ENCODE measurements at places on chromosomes 2 and 18.
A peak's percentile ranks its signal among the peaks of the same experiment; 100 is the strongest.

GRCh38 chr2:11683966-11684365, 14.0 kb upstream of the NTSR2 start:
- no peak for DNase-seq
- H3K27ac ChIP-seq, result no peak overlapping the region
- H3K4me1 ChIP-seq, result peaks cover 6% of the 10 kb centered on the region
- H3K27me3 ChIP-seq, result peaks cover 8% of the 10 kb centered on the region
- H3K36me3 ChIP-seq, result no peaks in the 10 kb centered on the region

DNA sequence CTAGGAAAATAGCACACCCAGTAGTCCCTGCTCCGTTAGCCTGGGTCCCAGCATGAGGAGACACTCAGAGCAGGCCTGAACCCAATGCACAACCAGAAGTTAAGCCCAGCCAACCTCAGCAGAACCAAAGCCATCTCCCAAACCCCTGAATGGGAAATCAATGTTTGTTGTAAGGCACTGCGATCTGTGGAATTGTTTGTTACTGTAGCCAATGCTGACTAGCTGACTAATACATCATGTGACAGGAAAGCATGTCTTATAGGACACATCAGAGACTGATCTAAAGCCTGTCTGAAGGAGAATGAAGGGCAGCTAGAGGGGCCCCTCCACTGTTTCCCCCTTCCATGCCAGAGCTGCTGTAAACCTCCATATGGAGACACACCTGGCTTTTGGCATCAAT, 96.4 kb downstream of the MARCHF4 start:
- H3K4me1 ChIP-seq, result no peaks in the 10 kb centered on the region
- no peak for DNase-seq
- no peak overlapping the region for H3K4me3 ChIP-seq
- no peak overlapping the region for H3K27ac ChIP-seq

DNA sequence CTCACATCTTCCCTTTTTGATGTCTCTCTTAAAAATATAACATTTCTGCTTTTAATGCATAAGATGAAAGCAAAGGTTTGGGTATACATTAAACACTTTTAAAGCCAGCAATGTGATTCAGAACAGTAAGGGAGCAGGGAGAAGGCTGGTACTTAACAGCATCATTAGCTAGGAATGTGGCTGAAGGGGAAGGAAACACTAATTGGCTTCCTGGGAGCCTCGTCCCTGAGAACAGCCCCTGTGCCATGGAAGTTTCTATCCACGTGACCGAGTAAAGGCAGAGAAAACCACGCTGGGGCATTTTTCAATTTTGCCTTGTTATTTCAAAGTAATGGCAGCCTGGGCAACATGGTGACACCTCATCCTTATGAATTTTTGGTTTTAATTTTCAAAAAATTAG, 109.2 kb upstream of the GPC1 start:
- no peak overlapping the region for H3K4me3 ChIP-seq
- no peaks in the 10 kb centered on the region for H3K36me3 ChIP-seq
- DNase-seq, result no peak
- no peak overlapping the region for H3K27ac ChIP-seq
- H3K27me3 ChIP-seq, result no peaks in the 10 kb centered on the region

GRCh38 chr18:9643549-9643948, 29.2 kb upstream of the PPP4R1 start:
- no peaks in the 10 kb centered on the region for H3K36me3 ChIP-seq
- H3K27ac ChIP-seq, result peak overlapping the region; percentile 74
- no peak overlapping the region for H3K4me3 ChIP-seq
- no peaks in the 10 kb centered on the region for H3K27me3 ChIP-seq
- no peak for DNase-seq

DNA sequence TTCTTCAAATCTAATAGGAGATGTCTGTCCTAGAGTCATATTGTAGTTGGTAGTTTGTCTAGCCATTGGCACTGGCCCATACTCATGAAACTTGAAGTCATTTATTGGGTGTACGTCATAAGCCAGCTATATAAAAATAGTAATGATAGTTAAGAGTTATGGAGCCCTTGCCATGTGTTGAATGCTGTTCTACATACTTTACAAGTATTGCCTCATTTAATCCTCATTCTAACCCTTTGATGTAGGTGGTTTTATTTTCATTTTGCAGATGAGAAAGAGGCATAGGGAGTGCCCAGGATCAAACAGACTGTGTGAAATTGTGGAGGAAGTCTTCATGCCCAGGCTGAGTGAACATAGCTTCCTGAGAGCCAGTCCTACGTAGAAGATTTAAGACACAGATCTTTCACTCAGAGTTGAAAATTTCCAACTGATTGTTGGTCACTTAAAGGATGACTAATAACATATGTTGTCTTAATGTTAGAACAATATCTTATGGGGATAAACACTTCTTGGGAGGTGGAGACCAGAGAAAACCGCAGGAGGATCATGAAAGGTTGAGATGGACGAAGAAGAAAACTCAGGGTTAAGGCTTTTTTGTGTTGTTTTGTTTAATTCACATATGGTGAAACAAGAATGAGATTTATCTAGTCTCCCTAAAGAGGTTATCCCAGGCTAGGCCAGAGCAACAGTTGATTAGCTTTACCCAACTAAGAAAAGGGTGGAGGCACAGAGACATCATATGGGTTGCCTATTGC, 156.0 kb downstream of the CERS6 start:
- no peak for DNase-seq
- H3K4me1 ChIP-seq, result no peaks in the 10 kb centered on the region
- no peaks in the 10 kb centered on the region for H3K36me3 ChIP-seq
- no peaks in the 10 kb centered on the region for H3K27me3 ChIP-seq
- no peak overlapping the region for H3K4me3 ChIP-seq

GRCh38 chr2:152363936-152364335, 29.0 kb downstream of the FMNL2 start:
- H3K4me3 ChIP-seq, result no peak overlapping the region
- no peak overlapping the region for H3K27ac ChIP-seq
- no peaks in the 10 kb centered on the region for H3K4me1 ChIP-seq
- H3K36me3 ChIP-seq, result no peaks in the 10 kb centered on the region
- DNase-seq, result no peak

DNA sequence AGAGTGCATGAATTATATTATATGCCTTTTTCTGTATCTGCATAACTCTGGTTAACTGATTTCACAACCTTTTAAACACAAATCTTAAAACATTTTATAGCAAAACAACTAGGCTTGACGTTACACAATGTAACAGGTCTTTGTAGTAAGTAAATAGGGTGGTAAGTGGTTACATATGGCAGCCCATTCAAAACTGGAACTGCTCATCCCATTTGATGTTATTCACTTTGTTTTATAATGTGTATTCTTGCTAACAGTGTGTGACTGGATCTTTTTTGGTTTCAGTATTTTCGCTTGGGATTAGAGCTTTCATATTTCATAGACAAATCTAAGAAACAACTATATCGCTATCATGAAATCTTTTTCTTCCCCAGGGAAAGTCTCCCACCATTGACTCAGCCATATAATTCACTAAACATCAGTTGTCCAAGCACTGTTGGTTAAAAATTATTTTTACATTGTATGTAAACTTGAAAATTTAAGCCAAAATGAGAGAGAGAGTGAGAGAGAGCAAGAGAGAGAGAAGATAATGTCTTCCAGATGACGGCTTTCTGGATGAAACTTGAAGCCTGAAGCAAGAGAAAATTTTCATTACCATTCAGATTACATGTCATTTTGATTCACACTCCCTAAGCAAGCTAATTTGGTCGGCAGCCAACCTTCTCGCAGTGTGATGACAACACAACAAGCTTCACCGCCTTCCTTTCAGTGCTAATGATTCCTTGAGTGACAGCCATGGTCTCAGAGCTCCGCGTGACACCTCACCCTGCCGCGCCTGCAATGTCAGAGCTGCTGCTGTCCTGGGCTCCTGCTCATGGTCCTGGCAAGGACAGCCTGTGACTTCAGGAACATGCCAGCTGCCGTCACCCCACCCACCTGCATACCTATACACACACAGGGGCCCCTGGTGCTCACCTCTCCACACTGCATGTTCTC, 946.9 kb upstream of the SOX11 start:
- DNase-seq, result no peak
- H3K27me3 ChIP-seq, result no peaks in the 10 kb centered on the region
- no peak overlapping the region for H3K27ac ChIP-seq
- no peaks in the 10 kb centered on the region for H3K36me3 ChIP-seq
- H3K4me3 ChIP-seq, result no peak overlapping the region
- H3K4me1 ChIP-seq, result no peaks in the 10 kb centered on the region

DNA sequence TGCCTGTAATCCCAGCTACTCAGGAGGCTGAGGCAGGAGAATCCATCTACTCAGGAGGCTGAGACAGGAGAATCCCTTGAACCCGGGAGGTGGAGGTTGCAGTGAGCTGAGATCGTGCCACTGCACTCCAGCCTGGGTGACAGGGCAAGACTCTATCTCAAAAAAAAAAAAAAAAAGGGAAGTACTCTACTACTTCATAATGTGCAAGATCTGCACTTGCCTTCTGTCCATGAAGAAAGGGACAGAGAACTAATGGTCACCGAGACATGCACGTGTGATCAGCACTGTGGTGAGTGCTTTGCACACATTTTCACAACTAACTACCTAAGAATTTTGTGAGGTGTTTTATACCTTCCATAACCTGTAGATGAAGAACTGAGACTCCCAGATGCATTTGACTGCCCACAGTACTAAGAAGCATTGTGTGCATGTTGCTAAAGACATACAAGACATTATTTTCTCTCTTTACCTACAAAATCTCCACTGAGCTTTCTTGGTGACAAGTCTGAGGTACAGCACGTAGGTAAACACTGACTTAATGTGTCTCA, 784.8 kb upstream of the ID2 start:
- H3K27ac ChIP-seq, result no peak overlapping the region
- no peak for DNase-seq
- H3K4me3 ChIP-seq, result no peak overlapping the region

GRCh38 chr18:61595615-61596251, 262.5 kb downstream of the CDH20 start:
- H3K36me3 ChIP-seq, result no peaks in the 10 kb centered on the region
- DNase-seq, result no peak
- H3K4me3 ChIP-seq, result no peak overlapping the region
- no peak overlapping the region for H3K27ac ChIP-seq

DNA sequence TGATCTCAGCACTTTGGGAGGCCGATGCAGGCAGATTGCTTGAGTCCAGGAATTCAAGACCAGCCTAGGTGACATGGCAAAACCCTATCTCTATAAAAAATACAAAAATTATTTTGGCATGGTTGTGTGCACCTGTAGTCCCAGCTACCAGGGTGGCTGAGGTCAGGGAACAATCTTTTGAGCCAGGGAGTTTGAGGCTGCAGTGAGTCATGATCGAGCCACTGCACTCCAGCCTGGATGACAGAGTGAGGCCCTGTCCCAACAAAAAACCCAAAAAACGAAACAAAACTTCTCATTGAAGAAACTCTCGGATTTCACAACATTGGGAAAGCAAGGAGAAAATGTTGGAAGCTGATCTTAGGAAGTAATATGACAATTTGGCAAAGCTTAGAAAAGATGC, 317.3 kb upstream of the MGAT5 start:
- H3K36me3 ChIP-seq, result no peaks in the 10 kb centered on the region
- no peak overlapping the region for H3K4me3 ChIP-seq
- H3K27ac ChIP-seq, result no peak overlapping the region
- no peak for DNase-seq
- H3K27me3 ChIP-seq, result no peaks in the 10 kb centered on the region
- no peaks in the 10 kb centered on the region for H3K4me1 ChIP-seq

Data from upper lobe of right lung (tissue), 1 donor.